ENCODE measurements at places on chromosomes 4 and X.

- DNase-seq = peak; percentile 17
Observed at GRCh38 chrX:16239211-16239610, 71.9 kb downstream of the MAGEB17 start.

DNA sequence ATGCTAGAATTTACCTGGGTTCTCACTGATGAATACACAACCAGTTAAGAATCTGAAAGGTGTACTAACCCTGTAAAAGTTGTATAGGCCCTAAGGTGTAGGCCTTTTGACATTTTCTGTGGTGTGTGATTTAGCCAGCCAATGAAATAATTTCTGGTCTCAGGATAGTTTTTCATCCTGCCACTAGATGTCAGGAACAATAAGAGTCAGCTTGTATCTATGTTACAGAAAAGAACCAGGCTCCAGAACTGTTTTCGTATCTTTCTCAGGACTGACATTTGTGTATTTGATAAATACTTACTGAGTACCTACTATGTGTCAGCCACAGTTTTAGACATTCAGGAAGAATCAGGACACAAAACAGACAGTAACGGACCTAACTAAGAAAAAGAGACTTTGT, 673.6 kb upstream of the TENM3 start:
- DNase-seq = peak; percentile 16

GRCh38 chr4:147108409-147108808, 162.7 kb upstream of the TTC29 start:
- no peak for DNase-seq

DNA sequence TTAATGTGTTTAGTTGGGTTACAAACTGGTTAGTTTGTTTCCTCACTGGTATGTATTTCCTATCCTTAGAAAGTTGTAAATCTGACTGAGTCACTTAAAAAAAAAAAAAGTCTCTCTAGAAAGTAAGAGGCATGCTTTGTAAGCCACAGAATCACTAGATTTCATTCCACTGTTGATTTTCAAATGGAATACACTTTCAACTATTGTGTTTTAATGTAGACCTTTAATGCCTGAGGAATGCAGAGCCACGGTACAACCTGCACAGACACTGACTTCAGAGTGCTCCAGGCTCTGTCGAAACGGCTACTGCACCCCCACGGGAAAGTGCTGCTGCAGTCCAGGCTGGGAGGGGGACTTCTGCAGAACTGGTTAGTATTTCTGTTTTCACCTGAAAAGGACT, 88.6 kb downstream of the HHIP start:
- DNase-seq = no peak

DNA sequence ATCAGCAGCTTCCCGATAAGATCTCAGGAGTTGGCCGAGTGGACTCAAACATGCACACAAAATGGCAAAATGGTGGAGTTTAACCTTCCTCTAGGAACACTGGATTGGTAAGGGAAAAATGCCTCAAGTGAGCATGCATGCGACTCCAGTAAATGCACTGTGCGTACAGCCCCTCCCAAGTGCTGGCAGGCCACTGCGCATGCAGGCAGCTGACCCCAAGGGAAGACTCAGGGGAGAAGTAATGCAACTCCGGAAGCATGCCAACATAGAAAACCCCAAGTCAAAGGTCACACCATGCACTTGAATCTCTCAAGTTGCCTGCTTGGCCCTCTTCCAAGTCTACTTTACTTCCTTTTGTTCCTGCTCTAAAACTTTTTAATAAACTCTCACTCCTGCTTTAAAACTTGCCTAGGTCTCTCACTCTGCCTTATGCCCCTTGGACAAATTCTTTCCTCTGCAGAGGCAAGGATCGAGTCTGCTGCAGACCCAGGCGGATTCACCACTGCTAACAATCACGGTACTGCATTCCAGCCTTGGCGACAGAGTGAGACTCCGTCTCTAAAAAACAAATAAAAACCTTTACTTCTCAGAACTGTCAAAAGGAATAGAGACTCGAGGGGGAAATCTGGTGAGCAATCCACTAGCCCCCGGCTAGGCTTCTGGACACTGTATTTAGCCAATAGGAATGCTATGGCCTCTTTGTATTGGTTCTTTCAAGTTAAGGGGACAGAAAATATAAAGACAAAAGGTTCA, 33.5 kb downstream of the NYX start:
- DNase-seq = no peak

- DNase-seq = no peak
Observed at GRCh38 chr4:110515676-110516075, 39.7 kb downstream of the ENPEP start.

GRCh38 chrX:138711399-138712347, at the start of gene FGF13:
TSS of gene FGF13 (minus strand) at chrX:138711717. CDS start at chrX:138711003, 714 bp downstream.
- no peak for DNase-seq

DNA sequence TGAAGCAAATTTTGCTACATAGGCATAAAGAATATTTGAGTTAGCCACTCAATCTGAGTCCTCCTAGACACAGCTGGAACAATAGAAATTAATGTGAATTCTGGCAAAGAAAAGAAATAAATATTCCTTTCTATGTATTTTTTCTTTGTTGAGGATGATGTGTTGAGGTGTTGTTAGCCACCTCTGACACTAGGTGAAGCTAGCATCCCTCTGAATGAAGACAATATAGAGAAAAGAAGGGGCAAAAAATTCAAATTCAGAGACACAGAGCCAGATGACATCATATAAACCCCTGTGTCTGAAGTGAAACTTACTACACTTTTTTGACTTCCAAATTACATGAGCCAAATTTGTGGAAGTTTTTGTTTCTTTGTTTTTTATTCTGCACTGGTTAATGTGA, 34.6 kb upstream of the TMPRSS11D start:
- DNase-seq = no peak

DNA sequence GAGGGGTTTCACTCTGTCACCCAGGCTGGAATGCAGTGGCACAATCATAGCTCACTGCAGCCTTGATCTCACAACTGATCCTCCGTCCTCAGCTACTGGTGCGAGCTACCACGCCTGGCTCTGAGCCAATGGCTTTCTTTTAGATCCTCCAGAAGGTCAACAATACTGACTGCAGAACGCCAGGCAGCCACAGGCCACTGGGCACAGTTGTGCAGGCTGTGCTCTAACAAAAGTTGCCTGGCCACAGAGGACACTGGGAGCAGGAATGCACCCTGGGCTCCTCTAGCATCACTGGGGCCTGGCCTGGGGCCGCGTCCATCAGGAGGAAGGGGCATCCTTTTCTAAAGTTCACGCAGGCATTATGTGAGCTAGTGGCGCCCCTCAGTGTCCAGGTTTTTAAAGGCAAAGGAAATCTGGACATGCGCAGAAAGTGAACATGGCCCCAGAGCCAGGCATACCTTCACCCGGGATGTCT, 14.9 kb upstream of the PORCN start:
- DNase-seq = no peak

- peak; percentile 55 for DNase-seq
Observed at GRCh38 chrX:154398668-154399526, 720 bp downstream of the RPL10 start.

Data from brain pericyte (primary cell).